NB4 (cell line): ENCODE measurements at places on chromosomes 7 and 10.
A peak's percentile ranks its signal among the peaks of the same experiment; 100 is the strongest.

- no peak for DNase-seq
Measured at GRCh38 chr7:54985426-54986330, 33.1 kb upstream of the EGFR start.

DNA sequence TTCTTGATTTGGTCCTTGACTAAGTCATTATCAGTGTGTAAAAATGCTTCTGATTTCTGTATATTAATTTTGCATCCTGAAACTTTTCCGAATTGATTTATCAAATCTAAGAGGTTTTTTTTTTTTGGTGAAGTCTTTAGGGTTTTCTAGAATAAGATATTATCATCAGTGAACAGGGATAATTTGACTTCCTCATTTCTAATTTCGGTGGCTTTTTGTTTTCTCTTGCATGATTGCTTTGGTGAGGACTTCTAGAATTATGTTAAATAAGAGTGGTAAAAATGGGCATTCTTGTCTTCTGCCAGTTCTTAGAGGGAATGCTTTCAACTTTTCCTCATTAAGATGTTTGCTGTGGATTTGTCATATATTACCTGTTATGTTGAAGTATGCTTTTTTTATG, 170.5 kb downstream of the CCDC7 start:
- DNase-seq: no peak

DNA sequence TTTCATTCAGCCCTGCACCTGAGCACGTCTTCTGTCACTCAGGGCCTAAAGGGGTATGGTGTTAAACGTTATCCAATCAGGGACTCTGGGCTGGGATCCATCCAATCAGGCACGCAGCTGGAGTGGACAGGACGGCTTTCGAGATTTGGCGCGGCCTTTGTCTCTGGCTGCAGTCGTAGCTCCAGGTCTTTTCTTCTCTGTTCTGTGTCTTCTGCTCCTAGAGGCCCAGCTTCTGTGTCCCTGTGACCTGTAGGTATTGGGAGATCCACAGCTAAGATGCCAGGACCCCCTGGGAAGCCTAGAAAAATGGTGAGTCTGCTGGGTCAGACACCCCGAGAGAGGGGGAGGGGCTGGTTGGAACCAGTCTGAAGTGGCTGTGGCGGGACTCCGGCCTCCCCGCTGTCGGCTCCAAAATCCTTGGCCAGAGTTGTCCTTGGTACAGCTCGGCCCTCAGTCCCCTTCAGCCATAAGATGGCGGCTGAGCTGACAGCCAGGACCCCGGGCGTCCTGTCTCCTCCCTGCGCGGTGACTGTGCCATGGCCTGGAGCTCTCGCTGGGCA, 11.7 kb upstream of the ZNF680 start:
- DNase-seq: no peak

DNA sequence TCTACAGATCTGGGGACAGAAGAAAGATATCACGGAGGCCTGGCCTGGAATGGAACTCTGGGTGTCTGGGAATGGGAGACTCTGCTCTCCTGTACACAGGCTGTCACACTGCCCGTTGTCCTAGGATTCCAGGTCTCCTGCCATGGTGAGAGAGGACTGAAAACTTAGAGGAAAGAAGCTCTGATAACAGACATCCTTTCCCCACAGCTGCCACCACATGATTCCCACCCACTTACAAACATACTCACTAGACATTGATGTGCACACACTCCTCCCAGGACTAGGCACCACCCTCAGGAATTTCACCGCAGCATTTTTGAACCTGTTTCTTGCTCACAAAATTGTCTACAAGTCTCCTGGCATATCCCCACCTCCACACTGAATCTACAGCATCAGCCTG, 5.7 kb downstream of the ZNF92 start:
- DNase-seq: no peak

DNA sequence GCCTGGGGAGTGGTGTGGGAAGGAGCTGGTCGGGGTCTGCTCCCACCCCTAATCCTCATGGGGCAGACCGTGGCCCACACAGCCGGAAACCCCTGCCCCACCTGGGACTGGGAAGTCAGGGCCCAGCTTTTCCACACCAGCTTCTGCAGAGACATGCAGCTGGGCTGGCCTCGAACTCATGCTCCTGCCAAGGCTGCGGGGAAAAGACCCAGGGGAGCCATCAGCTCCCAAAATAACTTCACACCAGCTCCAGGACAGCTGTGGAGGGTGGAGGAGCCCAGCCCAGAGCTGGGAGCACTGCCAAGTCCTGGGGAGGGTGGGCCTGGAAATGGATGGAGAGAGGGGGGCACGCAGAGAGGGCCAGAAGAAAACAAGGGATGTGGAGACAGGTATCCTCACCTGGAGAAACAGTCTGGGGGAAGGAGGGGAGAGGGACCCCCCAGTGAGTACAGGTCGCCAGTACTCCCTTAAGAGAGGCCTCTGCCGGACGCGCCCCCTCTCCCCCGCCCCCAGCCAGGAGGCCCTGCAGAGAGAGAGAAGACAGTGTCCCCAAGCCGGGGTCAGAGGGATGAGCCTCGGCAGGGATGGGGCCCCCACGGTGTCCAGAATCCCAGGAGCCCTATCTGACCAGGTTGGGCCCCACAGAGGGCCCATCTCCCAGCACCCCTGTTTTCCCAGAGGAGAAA, 11.5 kb upstream of the GRIFIN start:
- no peak for DNase-seq

GRCh38 chr7:102425639-102426267, 7.6 kb upstream of the ORAI2 start:
- no peak for DNase-seq

GRCh38 chr10:17263580-17263979, 35.5 kb downstream of the VIM start:
- no peak for DNase-seq

- no peak for DNase-seq
Measured at GRCh38 chr10:44948642-44949041, 11.0 kb upstream of the RASSF4 start.

DNA sequence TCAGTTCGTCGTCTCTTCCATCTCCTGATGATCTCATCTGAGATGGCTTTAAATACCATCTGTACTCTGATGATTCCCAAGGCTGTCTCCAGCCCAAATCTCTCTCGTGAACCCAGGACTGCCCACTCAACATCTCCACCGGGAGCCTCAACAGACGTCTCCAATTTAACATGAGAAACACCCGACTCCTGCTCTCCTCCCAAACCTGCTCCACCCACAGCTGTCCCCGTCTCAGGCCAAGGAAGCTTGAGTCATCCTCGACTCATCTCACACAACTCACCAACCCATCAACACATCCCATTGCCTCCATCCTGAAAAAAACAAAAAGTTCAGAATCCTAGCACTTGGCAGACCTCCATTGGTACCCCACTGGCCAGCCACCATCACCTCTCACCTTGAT, 29.7 kb upstream of the CALN1 start:
- no peak for DNase-seq

DNA sequence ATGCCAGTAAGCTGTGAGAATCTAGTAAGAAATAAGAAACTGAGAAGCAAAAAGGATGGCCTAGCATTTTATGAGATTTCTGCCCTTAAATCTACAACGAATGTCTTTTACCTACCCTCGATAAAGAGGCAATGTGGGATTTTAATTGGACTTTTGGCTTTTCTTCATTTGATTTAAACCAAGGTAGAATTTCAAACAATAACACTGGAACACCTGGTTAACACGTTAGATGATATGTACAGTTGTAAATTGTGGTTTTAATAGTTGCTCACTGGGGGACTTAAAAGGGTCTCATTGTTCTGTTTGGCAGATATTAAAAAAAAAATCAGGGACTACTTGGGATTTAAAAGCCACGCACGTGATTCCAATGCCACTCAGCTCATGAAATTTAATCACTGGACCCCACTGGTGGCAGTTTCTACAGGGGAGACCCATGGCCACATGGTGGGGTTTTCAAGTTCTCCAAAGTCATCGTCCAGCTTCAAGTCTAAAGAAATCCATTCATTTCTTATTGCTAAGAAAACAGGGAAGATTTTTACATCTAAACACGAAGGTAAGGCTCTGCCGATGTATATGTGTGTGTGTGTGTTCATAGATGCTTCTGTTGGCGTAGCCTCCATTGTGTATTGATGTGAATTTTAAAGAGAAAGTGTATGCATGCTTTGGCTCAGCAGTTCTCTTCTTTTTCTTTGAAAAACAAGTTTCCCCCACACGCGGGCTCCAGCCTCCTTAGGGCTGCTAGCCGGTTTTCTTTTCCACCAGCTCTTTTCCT, 588.6 kb upstream of the MKI67 start:
- no peak for DNase-seq

DNA sequence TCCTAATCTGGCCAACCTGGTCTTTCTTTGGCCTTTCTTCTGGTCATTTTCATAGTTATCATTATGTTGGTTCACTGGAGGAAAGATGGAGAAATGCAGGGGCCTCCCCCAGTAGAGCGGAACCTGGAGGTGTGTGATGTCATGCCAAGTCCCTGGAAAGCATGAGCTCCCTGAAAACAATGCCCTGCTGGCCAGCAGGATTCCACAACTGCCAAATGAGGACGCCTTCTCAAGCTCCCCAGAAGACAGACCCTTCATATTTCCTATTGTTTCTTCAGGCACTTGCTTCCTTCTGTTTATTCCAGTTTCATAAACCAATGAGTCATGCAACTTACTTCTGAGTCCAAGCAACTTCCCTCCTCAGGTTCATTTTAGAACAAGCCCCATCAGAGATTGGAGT, 339.0 kb downstream of the GATA3 start:
- no peak for DNase-seq

GRCh38 chr10:12191715-12192114, 4.0 kb downstream of the NUDT5 start:
- no peak for DNase-seq

DNA sequence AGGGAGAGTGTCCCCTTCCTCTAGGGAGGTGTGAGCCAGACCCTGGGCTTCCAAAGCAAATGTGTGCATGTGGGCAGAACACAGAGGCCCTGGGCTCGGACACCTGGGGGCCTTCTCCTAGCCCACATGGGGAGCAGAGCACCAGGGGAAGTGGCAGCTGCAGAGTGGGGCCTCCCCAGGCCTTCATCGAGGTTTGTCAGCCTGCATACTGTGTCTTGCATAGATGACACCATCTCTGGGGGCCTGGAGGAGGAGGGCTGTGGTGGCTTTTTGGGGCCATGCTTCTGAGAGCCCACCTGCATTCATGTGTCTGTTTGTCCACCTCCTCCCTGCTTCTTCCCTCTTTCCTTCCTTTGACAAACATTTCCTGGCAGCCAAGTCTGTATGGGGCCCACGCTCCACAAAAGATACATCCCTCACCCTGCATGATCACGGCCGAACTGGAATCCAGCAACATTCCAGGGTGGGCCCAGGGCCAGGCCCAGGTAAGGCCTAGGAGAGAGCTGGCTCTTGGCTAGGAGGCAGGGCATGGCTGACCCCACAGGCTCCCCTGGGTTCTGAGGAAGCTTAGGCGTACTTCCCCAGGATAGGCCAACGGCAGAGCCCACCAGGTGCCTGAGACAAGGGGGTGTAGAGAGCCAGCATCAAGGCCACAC, 79.2 kb downstream of the ZMIZ1 start:
- no peak for DNase-seq

GRCh38 chr7:27242555-27243339, at the start of gene EVX1:
Gene EVX1, plus strand, starts transcription at chr7:27242802. Its CDS starts 229 bp downstream, at chr7:27243031.
- no peak for DNase-seq

- DNase-seq: peak; percentile 93
Measured at GRCh38 chr10:130631142-130632096, 495.2 kb downstream of the GLRX3 start.

DNA sequence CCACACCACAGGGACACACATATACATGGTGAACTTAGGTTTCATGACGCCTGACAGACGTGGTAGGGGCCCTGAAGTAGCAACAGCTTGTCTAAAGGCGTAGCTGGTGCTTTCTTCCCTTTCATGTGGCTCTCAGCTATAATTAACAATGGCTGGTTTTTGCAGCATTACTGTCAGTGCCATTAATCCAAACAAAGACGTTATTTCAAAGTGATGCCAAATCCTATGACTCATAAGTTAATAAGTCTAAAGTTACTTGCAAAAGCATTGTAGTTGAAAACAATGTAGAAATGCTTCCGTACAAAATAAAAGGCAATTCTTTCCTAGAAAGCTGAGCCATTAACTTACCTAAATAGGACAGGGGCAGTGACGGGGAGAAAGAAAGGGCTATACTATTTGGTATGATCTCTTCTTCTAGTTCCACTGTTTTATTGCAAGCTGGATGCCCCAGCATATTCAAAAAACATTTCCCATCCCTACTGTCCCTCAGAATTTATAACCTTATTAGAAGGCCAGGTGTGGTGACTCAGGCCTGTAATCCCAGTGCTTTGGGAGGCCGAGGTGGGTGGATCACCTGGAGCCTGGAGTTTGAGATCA, 105.4 kb downstream of the ODAD2 start:
- DNase-seq: no peak

GRCh38 chr10:108586424-108586823, 1336.9 kb downstream of the XPNPEP1 start:
- DNase-seq: no peak

DNA sequence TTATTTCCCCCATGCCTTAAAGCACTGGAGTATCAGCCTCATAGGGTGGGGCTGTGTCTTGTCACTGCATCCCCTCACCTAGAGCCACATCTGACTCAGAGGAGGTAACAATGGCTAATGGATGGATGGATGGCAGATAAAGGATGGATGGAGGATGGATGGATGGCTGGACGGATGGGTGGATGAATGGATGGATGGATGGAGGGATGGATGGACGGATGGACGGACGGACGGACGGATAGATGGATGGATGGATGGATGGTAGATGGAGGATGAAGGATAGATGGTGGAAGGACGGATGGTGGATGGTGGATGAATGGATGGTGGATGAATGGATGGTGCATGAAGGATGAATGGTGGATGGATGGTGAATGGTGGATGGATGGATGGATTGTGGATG, 77.2 kb downstream of the PDGFA start:
- no peak for DNase-seq

DNA sequence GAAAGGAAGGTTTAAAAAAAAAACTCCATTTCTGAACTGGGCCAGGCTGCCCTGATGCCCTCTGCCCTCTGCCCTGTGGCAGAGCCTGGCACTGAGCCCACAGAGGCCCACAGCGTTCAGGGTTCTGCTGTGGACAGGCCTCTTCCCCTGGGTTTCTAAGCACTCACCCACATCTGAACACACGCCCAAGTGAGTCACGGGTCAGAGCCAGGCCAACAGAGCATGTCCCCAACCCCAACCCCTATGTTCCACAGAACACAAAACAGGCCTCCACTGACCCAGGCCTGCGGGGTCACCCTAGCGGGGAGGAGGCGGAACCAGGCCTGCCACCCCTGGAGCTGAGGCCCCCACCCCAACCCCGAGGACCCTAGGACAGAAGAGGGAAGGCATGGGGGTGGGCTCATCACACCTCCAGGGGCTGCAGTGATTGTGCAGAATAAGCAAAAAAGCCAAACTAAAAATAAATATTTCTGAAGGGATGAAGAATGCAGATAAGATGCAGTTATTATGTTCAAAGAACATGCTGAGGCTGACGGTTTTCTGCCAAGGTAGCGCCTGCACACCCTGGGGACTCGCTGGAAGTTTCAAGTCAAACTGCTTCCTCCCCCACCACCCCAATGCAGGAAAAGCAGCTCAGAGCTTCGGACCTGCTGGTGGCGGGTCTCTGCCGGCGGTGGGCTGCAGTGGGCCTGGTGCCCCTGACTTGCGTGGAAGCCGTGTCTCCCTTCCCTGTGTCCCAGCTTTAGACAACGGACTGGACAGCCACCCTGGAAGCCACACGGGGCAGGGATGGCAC, 5.4 kb downstream of the WDR86 start:
- DNase-seq: no peak
